ENCODE measurements at places on chromosomes 11 and 22.

- DNase-seq, result no peak
Measured at GRCh38 chr11:65776196-65776595, 4.6 kb downstream of the AP5B1 start.

- DNase-seq, result no peak
Measured at GRCh38 chr11:121337740-121338272, 45.2 kb downstream of the SC5D start.

DNA sequence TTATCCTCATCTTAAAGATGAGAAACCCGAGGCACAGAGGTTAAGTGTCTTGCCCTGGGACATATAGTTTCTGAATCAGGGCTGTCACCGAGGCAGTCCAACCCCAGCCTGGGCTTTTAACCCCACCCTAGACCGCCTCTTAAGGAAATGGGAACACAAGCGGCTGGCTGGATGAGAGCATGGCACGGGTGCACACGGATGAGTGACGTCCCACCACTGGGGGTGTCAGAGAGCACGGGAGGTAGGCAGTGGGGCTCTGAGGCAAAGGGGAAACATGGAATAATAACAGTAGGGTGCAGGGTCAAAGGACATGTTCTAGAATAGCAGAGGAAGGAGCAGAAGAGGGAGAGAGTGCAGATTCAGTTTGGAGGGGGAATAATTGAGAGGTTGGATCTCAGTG, 22.3 kb downstream of the PPFIBP2 start:
- no peak for DNase-seq

DNA sequence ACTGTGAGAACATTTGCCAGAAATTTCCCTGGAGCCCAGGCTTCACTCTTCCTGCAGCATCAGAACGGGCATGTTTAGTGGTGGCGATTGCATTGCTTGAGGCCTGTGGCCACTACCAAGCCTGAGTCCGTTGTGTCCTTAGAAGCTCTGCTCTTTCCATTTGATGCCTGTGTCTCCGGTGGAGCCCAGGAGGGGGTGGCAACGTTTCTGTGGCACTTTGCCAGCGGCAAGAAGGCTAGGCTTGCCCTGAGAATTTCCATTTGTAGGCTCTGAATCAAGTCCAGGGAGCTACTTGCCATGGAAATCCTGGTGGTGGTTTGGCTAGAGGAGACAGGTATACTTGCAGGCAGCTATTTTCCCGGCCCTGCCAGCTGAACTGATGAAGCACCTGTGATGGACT, 47.1 kb downstream of the ADAMTS8 start:
- DNase-seq, result no peak

- DNase-seq, result no peak
Measured at GRCh38 chr22:30301995-30302809, 12.9 kb upstream of the CASTOR1 start.

DNA sequence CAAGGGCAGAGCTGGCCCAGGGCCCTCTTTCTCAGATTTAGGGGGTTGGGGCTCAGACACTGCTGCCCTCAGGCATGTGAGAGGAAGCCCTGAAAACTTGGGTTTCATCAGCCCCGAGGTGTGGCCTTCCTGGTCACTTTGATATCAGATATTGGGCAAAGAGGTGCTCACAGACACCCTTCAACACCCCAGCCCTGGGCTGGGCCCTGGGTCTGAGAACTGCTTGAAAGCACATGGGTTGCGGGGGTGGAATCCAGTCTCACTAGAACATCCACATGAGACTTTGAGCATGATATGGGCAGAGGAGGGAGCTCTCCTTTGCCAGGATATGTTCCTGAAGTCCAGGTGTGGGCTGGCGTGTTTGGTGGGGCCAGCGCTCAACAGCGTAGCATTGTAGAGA, 10.4 kb downstream of the DGAT2 start:
- no peak for DNase-seq

DNA sequence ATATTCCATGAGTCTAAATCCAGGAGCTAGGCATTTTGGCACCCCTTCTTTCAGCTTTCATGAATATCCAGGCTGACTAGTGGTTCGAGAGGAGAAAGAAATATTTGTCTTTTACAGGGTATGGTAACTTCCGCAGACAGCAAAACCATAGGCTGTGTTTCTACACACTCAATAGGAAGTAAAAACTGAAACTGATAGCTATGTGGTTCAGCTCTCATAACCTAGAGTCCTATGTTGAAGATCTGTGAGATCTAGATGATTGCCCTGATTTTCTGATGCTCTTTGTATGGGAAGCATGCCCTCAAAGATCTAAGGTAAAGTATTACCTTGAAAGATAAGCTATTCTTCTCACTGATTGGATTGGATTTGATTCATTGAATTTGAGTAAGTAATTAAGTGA, 118.3 kb downstream of the CD44 start:
- DNase-seq, result no peak

GRCh38 chr11:12088047-12088481, 22.3 kb upstream of the MICAL2 start:
- DNase-seq, result no peak

- no peak for DNase-seq
Measured at GRCh38 chr11:23727794-23728193, 769.1 kb upstream of the LUZP2 start.

DNA sequence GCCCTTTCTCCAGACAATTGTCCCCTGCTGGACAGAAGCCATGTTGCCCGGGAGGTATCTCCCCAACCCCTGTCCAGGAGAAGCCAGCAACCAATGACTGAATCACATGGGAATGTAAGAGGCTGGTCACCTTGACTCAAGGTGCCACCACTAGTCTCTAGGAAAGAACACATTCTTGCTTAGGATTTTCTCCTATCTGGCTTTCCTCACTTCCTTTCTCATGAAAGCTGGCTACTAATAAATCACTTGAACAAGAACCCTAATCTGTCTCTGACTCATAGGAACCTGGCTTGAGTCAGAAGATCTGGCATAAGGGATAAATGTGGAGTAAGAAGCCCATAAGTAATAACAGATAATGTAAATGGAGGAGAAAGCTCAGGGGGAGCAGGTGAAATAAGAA, 101.4 kb upstream of the C11orf87 start:
- DNase-seq, result no peak

DNA sequence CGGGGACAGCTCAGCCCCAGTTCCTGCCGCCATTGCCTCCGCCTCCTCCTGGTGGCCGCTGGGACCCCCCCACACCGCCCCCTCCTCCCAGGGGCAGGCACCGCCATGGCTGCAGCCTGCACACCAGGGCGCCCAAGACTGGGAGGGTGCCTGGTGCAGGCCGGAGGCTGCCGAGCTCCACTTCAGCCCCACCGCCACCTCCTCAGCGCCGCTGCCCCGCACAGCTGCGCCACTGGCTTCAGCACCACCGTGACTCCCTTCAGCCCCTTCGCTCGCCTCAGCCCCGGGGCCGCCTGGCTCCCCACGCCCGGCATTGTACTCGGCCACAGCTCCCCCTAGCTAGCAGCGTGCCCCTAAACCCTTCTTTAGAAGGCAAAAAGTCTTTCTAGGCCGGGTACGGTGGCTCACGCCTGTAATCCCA, 131.1 kb downstream of the CRYBB2 start:
- no peak for DNase-seq

DNA sequence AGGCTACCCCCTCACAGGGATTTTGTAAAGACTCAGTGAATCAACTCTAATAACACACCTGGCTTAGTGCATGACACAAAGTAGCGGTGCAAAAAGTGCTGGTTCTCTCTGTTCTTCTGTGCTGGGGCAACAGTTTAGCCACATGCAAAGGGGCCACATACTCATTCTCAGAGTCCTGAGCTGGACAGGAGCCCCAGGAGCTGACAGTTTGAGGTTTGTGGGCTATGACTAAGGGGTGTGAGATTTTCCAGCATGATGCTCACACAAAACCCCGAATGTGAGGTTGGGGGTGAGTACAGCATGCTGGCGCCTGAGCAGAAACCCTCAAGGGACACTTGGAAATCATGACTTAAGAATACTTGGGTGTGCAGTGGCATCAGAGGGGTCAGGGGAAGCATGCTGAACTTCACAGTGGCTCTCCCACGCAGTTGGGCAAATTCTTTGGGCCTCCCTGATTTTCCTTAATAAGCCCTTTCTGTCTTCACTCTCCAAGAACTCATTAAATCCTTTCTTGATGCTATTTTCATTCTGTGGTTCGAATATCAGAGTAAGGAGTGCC, 31.0 kb downstream of the TMPRSS5 start:
- DNase-seq, result no peak

DNA sequence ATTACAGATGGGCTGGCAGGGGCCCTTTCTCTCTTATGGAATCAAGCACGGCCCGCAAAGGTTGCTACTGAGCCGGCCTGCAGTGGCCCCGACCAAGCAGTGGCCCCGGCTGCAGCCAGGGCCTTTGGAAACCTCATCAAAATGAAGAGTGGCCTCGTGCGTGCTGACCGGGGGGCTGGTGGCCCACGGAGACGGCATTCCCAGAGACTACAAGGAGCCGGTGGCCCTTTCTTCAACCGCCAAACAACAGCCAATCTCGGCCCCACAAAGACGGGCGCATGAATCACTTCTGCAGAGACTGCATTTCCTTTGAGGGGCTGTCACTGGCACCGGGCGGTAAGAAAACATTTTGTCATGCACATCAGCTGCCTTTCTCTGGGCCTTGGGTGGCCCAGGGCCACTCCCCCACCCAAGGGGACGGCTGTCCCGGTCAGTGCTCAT, 43.1 kb upstream of the FGF3 start:
- no peak for DNase-seq

- DNase-seq, result no peak
Measured at GRCh38 chr11:73404506-73405145, 28.4 kb downstream of the RELT start.

GRCh38 chr11:67492801-67493547, 10.1 kb downstream of the AIP start:
- DNase-seq, result no peak

GRCh38 chr22:35102663-35103062, 36.7 kb downstream of the ISX start:
- no peak for DNase-seq

GRCh38 chr11:75792997-75793800, 21.8 kb upstream of the UVRAG start:
- no peak for DNase-seq

DNA sequence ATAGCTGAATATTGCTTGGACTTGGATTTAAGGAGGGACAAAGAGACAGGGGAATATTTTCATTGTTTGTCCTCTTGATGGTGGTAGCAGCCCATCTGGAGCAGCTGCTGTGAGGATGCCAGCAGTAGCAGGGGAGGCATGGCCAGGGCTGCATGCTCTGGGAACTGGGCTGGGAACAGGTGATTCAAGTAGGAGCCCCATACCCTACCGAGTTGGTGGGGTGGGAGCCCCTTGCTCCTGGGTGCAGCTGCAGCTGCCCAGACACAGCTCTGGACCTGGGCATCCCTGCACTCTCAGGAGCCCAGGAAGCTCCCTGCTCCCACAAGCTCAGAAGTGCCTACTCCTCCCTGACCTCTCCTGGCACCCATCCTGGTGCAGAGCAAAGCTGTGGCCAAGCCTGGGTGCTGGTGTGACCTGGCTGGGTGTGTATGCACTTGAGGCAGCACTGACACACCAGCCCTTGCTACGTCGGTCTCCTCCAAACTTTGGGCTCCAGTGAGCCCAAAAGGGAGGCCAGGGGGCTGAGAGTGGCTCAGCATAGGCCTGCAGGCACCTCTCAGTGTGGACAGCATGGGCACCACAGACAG, 341.8 kb upstream of the CCDC179 start:
- no peak for DNase-seq

DNA sequence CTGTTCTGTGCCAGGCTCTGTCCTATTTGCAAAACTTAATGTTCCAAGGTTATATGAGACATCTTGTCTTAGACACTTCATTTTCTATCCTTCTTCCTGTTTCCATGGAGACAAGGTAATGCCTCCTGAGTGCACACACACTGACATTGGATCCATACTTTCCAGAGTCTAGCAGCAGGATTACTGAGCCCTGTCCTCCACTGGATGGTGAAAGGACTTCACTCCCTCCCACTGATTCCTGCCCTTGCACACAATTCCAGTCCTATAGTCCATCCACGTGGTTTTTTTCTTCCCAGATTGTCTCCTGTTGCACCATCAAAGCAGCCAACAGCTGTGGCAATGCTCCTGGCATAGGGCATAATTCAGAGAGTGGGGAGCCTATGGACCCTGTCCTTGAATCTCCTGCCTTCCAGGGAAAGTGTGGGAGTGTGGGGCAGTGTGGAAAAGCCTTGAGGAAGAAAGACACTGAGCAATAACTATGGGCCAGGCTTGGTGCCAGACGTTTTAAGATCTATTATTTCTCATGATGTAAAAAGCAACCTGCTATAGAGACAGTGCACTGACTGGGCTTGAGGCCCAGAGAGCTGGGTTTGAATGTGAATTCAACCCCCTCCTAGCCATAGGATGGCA, 31.3 kb downstream of the SERPINH1 start:
- DNase-seq, result no peak

DNA sequence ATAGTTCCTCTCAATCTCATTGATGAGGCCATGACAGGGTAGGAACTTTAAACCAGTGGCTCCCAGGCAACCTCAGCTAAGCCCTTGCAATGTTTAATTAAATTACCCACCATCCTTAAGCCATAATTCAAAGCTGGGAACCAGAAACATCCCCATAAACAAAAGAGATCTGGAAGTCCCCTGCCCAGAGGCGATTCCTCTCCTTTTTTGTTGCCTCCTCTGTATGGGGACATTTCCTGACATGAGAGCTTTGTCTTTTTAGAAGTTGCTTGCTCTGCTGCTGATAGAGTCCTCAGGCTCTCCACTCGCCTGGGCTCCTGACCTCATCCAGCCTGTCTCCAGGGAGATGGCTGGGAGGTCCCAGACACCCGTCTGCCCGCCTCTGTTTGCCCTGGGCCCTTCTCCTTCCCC, 3.2 kb downstream of the DTX4 start:
- DNase-seq, result no peak
